ENCODE measurements at places on chromosomes 7 and 10. TPM values are rescaled to one million over a fixed set of nuclear protein-coding genes. Genes with fewer than 3 reads are reported as not detected.

GRCh38 chr7:121085922-121086321 is 97.4 kb downstream of the CPED1 start:
- no peak for DNase-seq

GRCh38 chr7:68537774-68538071 is 1060.6 kb upstream of the AUTS2 start:
- no peak for DNase-seq

LAMTOR4 gene
- 154 TPM for total RNA-seq

LRRTM3 gene
- total RNA-seq: not detected

- DNase-seq: no peak
Observed at GRCh38 chr10:5876181-5876768, 13.4 kb downstream of the ANKRD16 start.
